ENCODE measurements at places on chromosomes 2 and 18.
A peak's percentile ranks its signal among the peaks of the same experiment; 100 is the strongest.

GRCh38 chr18:77084688-77085035, 47.9 kb downstream of the MBP start:
- no peak for DNase-seq

GRCh38 chr2:239619369-239619768, 218.5 kb upstream of the HDAC4 start:
- DNase-seq, result no peak

DNA sequence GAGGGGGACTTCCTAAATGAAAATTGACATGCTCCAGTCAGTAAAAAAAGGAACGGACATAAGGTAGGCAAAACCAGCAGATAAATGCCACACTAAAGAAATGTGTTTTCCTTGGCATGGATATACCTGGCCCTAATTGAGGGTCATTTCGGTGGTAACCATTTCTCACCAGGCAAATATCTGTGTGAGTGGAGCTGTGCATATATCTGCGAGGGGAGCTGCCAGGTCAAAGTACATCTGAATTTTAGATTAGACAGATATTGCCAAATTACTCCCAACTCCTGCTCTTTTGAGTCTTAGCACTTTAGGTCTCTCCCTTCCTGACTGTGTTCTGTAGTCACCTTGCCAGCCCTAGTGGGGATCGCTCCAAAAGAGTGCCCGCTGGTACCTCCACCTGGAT, 204.2 kb downstream of the SH3BP4 start:
- no peak for DNase-seq

DNA sequence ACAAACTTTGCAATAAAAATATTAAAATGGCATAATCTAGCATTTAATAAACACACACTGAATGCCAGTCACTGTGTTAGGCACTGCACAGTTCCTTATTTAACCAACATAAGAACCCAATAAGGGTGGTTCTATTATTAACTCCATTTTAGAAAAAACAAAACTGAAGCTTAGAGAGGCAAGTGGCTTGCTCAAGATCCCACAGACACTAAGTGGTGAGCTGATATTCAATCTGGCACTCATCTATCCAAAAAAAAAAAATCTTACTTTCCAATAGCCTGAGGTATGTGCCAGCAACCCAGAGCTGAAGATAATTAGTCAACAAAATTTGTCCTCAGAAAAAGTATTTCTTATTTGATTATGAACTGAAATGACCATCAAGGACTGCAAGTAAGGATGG, 799 bp downstream of the CYTIP start:
- no peak for DNase-seq

GRCh38 chr2:239461291-239462190, 60.7 kb upstream of the HDAC4 start:
- no peak for DNase-seq

DNA sequence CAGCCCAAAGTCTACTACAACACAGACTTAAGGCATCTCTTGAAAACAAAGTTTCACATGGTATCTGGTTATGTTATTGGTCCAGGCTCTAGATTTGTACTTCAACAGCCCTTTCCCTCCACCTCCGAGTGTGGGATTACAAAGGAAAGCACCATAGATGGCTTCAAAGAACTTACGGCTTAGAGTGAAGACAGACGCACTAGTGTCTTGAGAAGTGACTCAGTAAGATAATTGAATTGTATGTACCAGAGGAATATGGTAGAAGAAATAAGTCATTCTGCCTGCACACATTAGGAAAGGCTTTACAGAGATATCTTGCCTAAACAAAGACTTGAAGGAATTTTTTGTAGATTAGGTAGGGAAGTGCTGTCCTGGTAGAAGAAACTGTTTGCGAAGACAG, 392.3 kb upstream of the TNP1 start:
- DNase-seq, result no peak

- DNase-seq, result peak; percentile 48
These were observed 37.0 kb downstream of the PUM2 start for GRCh38 chr2:20313659-20314058.

DNA sequence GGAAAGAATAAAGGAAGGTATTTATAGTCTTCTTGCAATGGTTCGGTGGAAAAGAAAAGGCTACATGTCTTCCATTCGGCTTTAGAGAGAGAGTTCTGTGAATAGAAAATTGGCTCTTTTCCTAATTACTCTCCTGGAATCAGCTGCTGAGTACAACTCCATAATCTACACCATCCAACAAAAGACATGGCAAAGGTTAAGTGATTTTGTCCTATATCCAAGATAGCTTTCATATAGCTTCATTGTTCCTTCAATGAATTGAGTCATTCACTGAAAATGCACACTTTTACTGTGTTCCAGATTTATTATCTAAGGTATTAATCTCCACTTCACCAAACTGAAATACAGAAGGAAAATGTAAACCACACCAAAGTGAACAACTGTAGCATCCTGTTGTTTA, 514.5 kb downstream of the LRRTM4 start:
- no peak for DNase-seq

DNA sequence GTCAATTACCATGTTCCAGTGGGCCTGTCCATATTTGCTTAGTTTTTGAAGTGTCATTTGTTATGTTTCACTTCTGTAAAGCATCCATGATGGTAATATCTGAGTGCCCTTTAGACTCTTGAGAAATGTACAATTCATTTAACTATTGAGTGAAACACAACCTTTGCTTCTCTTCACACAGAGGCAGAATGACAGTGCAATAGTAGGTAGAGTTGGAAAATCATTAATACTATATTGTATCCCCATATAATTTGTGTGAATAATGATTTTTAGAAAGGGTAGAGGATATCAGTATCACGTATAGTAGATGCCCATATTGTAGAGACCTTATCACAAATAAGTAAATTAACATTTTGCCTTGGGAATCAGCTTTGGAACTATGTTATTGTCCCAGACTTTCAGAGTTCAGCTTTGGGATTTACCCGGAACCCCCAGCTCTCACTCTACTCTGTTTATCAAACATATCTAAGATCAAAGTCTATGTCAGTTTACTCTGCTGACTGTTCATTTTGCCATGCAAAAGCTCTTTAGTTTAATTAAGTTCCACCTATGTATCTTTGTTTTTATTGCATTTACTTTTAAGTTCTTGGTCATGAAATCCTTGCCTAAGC, 172.7 kb upstream of the NOL4 start:
- no peak for DNase-seq

DNA sequence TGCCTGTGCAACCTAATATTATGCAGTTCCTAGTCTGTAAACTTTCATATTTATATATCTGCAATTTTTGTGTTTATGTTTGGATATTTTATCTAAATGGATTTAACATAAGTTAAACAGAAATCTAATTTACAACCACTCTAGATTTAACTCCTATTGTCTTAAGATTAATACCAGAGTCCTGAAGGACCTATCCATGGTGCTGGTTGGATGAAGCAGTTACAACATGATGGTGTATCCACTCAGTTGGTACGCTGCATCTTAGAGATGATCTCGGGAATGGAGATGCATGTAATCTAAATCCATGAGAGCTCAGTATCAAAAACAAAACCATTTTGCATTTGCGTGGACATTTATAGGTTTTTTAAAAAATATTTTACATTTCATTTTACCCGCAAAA, 745.9 kb upstream of the SLC8A1 start:
- DNase-seq, result peak; percentile 12

- DNase-seq, result no peak
These were observed 866.6 kb downstream of the CPS1 start for GRCh38 chr2:211423018-211423417.

DNA sequence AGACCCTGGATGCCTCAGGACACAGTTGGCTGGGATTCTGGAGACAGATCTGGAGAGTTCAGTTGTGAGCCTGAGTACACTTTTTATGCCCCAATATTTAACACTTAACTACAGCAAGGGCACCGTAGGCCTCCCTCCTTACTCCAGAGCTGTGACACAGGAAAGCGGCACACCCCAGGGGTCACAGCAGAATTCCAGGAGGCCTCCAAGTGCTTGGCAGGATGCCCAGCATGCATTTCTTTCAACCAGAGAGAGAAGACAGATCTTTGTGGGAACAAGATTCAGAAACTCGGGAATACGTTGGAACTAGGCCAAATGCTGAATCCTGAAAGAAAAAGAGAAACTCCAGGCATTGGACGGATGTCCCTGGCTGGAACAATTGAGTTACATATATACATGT, 199.2 kb upstream of the NT5C1B start:
- peak; percentile 96 for DNase-seq

DNA sequence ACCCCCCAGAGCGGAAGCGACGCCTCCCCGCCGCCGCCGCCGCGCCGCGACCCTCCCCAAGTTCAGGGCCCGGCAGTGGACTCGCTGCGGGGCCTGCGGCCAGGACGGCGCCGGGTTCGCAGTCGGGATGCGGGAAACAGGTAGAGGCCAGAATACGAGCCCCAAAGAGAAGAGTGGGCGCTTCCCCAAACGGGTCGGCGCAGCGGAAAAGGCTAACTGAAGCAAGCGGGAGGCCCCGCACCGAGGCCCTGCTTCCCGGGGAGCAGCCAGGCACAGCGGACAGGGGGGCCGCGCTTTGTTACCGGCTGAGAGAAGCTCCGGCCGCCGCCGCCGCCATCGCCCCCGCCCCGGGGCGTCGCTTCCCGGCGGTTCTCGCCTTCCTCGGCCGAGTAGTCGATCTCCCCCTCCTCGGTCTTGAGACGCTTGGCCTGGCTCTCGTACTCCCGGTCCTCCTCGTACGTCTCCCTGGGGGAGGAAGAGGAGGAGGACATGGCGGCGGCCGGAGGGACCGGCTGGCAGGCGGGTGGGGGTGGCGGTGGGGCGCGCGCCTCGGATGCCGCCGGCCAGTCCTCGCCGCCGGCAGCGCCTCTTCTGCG, 494 bp downstream of the HNRNPLL start:
- peak; percentile 20 for DNase-seq

DNA sequence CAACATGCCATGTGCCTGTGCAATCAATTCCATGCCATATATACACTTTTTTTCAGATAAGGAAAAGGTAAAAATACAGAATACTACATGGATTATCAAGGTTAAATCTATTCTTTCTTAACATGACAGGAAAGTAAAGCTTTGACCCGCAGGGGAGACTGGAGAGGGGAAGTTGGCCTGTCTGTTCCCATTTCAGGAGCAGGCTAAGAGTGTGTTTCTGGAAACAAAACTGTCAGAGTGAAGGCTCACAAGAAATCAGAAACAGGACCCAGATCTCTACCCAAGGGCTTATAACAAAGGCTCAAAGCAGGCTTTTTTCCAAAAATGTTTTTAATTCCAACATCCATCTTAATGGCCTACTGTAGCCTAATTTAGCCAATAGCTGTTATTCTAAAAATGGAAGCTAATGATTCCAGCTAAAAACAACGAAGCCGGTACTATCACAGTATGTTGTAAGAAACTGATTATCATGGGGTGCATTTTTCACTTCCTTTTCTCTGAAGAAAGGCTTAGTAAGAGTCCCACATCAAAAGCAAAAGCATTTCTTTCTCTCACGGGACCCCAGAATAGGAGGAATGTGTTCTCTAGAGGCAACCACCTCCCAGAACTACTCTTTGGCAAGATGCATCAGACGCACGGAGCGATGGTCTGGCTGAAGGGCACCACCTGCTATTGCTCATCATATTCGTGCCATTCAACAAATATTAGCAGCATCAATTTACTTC, 41.4 kb downstream of the FECH start:
- DNase-seq, result no peak

DNA sequence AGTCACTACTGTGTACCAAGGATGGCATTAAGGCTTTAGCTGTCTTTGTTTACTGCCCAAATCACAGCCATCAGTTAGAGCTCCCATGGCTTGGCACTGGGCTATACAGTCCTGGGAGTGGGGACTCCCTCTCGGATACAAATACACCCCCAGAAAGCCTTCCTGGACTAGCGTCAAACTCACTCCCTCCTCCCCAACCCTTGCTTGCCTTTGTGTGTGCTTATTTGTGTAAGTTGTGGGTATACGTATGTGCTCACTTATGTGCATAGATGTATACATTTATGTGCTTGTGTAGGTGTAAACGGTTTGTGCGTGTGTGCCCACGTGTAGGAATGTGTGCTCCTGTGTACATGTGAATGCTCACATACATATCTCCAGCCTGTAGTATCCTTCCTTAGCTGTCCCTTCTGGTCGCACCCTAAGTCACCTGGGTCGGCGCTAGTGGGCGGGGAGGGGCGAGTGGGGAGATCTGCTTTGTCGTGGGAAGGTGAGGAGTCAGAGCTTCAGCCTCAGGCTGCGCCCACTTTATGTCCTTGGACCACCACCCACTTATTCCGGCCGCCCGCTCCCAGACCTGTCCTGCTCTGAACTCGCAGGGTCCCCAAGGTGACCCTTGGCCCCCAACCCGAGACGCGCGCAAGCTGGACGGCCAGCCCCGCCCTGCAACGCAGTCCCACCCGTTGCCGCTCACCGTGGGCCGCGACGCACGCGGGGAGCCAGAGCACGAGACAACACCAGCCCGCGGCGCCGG, 461 bp downstream of the PRADC1 start:
- DNase-seq, result no peak

GRCh38 chr18:63186520-63187222, 132.9 kb downstream of the BCL2 start:
- DNase-seq, result no peak

DNA sequence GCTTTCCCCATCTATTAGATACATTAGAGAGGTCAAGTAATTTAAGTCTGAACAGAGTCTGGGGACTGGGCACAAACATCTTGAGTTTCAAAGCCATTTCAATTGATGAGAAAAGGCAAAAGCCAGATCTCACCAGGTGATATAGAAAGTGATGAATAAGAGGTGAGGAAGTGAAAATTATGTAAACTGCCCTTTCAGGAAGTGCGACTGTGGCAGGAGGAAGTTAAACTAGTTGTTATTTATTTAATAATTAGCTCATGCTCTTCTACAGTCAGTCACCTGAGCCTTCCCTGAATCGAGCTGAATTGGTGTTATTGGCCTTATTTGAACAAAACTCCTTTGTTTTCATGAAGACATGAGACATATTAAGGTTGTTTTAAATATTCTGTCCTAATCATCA, 115.1 kb downstream of the CDH20 start:
- no peak for DNase-seq

GRCh38 chr2:176944998-176945397, 267.6 kb upstream of the HNRNPA3 start:
- no peak for DNase-seq

GRCh38 chr18:23981369-23981980, 33.1 kb upstream of the TTC39C start:
- no peak for DNase-seq

- no peak for DNase-seq
These were observed 17.0 kb downstream of the STAT1 start for GRCh38 chr2:190996947-190997346.

DNA sequence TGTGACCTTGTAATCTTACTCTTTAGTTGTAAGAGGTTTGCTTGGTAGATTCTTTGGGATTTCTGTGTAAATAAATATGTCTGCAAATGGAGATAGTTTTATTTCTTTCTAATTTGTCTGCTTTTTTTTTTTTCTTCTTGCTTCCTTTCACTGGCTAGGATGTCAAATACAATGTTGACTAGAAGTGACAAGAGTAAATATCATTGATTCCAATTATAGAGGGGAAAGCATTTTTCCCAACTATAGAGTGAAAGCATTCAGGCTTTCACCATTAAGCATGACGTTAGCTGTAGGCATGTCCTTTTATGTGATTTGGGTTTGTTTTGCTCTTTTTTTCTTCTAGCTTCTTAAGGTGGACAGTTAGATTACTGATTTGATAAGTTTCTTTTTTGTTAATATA, 191.5 kb downstream of the MCFD2 start:
- no peak for DNase-seq

GRCh38 chr2:34604164-34604563, 1005.1 kb upstream of the FAM98A start:
- no peak for DNase-seq

- DNase-seq, result peak; percentile 64
These were observed 142.3 kb upstream of the BOD1L2 start for GRCh38 chr18:57004366-57005121.
